GM23248 (cell line): ENCODE measurements at places on chromosomes 7 and 10. TPM values are rescaled to one million over a fixed set of nuclear protein-coding genes. Genes with fewer than 3 reads are reported as not detected.

Gene WNT2
- total RNA-seq, result 1.3 and 11.4 TPM in 2 replicates

Gene PTPRZ1
- total RNA-seq, result under 0.01 TPM in 1 of 2 replicates, not detected in the other

Gene GPER1
- total RNA-seq, result 3.4 and 6.7 TPM in 2 replicates

Gene FOXI2
- total RNA-seq, result not detected in 2 replicates

Gene ARMC3
- total RNA-seq, result not detected in 2 replicates

Gene CACNB2
- 0.32 and 3.7 TPM in 2 replicates for total RNA-seq

Gene PTPN20
- total RNA-seq, result 0.22 TPM in 1 of 2 replicates, not detected in the other

Gene ADAM22
- 0.54 TPM in 1 of 2 replicates, not detected in the other for total RNA-seq

Gene CCDC6
- 20.5 and 23.2 TPM in 2 replicates for total RNA-seq

Gene HOXA3
- 0.63 and 2.1 TPM in 2 replicates for total RNA-seq

Gene ANAPC16
- 61.1 and 69.6 TPM in 2 replicates for total RNA-seq

Gene GNGT1
- not detected in 2 replicates for total RNA-seq

Gene IRF5
- total RNA-seq, result under 0.01 and 1.6 TPM in 2 replicates

Gene DTX2
- 3.8 and 4.3 TPM in 2 replicates for total RNA-seq

Gene TUBAL3
- not detected in 2 replicates for total RNA-seq

Gene GLI3
- 2.0 and 4.0 TPM in 2 replicates for total RNA-seq

Gene CD36
- total RNA-seq, result 1.3 TPM in 1 of 2 replicates, not detected in the other

Gene NOS3
- total RNA-seq, result 0.13 and 0.32 TPM in 2 replicates

Gene ANXA11
- 116 and 121 TPM in 2 replicates for total RNA-seq

Gene CRYGN
- not detected in 2 replicates for total RNA-seq

Gene TAC1
- total RNA-seq, result not detected in 2 replicates

Gene OR2F2
- not detected in 2 replicates for total RNA-seq

Gene HKDC1
- 0.13 and 0.32 TPM in 2 replicates for total RNA-seq

Gene SEMA4G
- 0.11 TPM in 1 of 2 replicates, not detected in the other for total RNA-seq

Gene TMEM196
- total RNA-seq, result not detected in 2 replicates

Gene TRPV5
- not detected in 2 replicates for total RNA-seq

Gene VGF
- 0.89 TPM in 1 of 2 replicates, not detected in the other for total RNA-seq

Gene ZNF503
- 16.1 and 17.5 TPM in 2 replicates for total RNA-seq

Gene CALML3
- total RNA-seq, result not detected in 2 replicates

Gene GOLGA7B
- total RNA-seq, result not detected in 2 replicates

Gene GTF2IRD1
- total RNA-seq, result 3.7 and 8.6 TPM in 2 replicates
